ENCODE measurements at places on chromosomes 1 and 21. TPM values are rescaled to one million over a fixed set of nuclear protein-coding genes. Genes with fewer than 3 reads are reported as not detected.

DNA sequence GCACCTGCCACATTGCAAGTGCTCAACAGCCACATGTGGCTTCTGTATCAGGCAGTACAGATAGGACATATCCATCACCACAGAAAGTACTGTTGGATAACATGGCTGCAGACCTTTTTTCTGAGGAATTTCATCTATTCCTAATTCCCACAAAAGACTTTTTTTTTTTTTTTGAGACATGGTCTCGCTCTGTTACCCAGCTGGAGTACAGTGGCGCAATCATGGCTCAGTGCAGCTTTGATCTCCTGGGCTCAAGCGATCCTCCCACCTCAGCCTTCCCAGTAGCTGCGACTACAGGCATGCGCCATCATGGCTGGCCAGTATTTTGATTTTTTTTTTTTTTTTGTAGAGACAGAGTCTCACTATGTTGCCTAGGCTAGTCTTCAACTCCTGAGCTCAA is 33.3 kb downstream of the YARS1 start:
- no peak for DNase-seq

- no peak for DNase-seq
Observed at GRCh38 chr1:228267962-228268880, 60.4 kb downstream of the OBSCN start.

DNA sequence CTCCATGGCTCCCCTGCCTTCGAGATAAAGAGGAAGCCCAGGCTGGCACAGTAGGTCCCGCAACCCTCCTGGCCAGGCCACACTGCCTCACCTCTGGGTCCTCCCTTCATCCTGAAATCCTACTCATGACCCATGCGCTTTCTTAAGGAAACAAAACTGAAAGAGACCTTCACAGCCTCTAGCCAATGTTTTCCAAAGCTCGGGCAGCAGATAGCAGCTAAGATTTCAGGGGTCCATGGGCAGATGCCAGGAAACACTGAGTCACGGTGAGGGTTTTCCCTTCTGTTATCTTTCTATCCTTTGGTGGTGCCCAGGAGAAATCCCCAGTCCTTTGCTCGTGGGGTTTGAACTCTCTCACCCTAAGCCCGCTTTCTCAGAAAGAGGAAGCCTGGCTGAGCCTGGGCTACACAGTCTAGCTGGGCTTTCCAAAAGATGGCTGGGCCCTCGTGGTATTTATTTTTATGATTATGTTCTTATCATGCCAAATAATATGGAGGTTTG is 26.6 kb downstream of the TTC39A start:
- peak; percentile 43 for DNase-seq

DNA sequence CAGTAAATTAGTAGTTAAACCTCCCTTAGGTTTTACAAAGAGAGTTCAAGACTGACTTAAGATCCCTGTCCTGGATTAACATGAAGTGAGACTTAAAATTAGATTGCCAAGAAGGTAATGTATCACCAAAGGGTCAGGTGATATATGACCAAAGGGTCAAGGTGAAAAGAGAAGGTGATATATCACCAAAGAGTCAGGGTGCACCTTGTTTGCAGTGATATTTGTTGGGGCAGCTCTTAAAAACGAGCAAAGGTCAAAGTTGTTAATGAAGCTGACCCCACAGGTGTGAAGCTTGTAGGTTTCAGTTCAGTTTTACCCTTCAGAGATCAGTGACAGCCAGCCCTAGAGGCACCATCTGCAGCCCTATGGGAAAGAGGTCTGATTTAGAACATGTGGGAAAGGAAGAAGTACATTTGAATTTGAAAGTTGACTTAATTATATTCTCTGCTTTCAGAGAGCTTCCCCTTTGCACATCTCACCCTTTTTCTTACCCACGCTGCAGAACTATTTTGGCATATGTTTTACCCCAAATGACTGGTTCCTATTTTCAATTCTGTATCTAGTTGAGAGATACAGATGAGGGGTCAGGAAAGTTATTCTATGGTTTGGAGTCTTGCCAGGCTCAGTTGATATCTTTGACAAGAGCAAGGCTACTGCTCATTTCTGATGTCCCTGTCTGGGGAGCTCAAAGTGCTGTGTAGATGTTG is 170.8 kb downstream of the S1PR1 start:
- no peak for DNase-seq

DNA sequence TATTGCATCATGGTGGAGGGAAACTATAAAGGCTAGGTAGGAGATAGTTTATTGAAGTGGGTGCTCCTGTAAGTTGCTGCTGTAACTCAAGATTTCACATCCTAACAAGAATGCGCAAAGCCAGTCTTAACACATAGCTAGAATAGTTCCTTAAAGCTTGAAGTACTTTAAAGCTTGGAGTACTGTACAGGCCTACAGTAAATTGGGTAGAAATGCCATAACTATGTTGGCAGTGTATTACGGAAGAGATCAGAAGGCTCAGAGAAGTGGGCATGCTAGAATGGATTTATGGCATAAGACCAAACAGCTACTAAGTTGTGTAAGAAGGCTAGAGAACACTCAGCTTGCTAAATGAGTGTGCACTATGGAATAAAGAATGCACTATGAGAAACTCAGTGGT is 44.5 kb downstream of the DMRTA2 start:
- DNase-seq, result no peak

GRCh38 chr1:61170328-61171238 is 88.2 kb downstream of the NFIA start:
- DNase-seq, result no peak

GRCh38 chr1:7984811-7985210 is 23.3 kb downstream of the PARK7 start:
- DNase-seq, result no peak

DNA sequence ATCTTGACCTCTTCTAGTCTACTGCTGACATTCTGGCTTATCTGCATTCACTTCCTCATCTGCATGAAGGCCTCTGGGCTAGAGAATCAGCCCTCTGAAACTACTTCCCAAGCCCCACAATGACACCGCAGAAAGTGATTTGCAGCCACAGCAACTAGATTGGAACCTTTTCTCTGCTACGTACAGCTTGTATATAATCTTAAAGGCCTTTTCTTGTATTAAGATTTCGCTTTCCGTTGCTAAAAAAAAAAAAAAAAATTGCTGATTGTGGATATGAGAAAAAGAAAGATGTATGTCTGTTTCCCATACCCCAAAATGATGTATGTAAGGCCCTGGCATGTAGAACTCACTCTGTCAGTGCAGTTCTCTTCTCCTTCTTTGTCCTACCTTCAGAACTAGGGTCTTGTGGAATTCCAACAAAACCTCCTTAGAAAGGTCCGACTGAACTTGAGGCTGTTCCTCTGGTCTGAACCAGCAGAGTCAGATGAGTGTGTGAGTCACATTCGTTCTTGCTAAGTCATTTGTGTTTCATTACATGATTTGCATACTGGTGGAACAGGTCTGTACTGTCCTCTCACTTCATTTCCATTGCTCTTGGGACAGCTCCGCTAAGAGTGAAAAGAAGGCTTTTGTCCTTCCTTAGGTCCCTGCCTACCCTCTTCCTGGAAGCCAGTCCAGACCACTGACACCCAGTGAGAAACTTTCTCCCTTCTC is 62.7 kb downstream of the PLPP3 start:
- DNase-seq, result peak; percentile 69

DNA sequence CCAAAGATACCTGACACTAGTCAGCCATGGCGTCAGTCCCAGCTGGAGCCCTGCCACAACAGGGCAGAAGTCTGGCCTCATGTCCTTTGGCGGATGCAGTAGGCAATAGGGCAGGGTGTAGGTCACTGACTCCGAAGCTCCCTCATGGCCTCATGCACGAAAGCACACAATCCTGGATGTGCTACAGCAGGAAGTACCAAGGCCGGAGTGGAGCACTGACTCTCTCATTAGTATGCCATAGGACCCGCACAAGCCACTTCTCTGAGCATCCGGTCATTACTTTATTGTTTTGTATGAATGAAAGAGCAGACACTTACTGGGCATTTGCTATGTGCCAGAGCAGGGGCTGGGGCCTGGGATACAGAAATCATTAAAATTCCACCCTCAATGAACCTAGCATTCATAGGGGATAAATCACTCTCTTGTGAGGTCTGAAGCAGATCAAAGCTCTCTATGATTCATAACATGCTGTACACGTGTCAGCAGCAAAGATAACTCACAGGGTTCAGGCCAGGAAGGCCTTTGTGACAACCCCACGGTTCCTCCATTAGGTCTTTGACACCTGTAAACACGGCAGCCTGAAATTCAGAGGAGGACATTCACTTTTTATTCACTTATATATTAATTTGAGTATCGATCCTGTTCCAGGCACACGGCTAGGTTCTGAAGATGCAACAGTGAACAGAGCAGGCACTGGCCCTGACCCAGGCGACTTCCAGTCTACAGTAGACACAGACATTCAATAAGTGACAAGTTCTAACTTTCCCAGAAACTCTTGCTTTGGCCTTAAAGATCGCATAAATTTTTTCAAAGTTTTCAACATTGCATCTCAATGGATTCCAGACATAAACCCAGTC is 357.9 kb upstream of the USP24 start:
- DNase-seq, result peak; percentile 82

DNA sequence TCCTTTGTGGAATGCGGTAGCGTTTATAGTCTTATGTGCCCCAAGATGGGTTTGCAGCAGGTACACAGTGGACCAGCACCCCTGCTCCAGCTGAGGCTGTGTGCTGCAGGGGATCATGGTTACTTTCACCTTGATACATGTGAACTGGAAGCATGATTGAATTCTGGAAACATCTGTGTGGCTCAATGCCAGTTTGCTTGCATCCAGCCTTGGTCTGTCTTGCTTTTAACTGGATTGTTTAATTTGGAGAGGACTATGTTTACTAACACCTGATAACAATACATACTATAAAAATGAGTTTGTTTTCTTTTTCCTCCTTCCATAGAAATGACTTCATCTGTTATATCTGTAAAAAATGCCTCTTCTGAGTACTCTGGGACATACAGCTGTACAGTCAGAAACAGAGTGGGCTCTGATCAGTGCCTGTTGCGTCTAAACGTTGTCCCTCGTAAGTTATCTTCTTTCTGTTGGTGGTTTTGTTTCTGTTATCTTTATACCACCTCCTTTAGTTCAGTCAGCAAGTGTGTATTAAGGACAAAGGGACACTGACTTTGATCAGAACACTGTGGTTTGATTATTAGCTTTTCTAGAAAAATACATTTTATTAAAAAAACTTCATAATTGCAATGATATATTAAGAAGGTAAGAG is 47.7 kb downstream of the CXADR start:
- DNase-seq, result no peak

- peak; percentile 79 for DNase-seq
Observed at GRCh38 chr1:183989078-183989577, 48.4 kb downstream of the COLGALT2 start.

DNA sequence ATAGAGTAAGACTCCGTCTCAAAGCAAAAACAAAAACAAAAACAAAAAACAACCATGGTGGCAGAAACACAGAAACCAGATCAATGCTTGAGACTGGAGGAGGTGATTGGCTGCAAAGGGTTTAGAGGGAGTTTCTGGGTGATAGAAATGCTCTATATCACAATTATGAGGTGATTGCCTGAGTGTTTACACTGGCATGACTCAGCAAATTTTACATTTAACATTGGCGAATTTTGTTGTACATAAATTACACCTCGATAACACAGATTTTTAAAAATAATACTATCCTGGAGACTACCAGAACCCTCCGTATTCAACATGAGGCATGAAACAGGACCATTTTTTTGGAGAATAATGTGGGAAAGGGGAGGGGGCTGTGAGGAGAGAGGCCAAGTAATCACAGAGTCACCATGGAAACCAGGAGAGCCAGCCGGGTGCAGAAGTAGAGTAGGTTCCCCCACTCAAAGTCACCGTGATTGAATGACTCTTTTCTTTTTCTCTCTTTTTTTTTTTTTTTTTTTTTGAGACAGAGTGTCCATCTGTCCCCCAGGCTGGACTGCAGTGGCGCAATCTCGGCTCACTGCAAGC is 24.3 kb downstream of the HEYL start:
- DNase-seq, result no peak

GRCh38 chr1:67710417-67710816 is 25.4 kb downstream of the GADD45A start:
- DNase-seq, result peak; percentile 66

GRCh38 chr1:46650491-46650890 is 17.7 kb downstream of the ATPAF1 start:
- DNase-seq, result no peak

GRCh38 chr21:45224189-45224938 is 63.3 kb downstream of the POFUT2 start:
- no peak for DNase-seq

DNA sequence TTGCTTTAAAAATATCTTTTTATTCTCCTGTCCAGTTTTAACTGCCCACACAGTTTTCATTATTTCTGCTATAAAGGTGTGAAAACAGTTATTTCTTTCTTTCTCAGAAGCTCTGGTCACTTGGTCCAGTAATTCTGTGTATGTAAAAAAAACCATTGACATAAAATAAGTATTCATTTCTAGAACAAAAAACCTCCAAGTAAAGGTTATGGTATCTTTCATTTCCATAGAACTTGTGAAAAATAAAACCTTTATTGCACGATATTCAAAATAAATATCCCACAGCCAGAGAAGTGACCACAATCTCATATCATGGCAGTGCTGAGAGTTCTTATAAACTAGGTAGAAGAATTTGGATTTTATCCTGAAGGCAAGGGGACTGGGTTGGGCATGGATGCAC is 96.9 kb upstream of the TNFSF4 start:
- no peak for DNase-seq

DNA sequence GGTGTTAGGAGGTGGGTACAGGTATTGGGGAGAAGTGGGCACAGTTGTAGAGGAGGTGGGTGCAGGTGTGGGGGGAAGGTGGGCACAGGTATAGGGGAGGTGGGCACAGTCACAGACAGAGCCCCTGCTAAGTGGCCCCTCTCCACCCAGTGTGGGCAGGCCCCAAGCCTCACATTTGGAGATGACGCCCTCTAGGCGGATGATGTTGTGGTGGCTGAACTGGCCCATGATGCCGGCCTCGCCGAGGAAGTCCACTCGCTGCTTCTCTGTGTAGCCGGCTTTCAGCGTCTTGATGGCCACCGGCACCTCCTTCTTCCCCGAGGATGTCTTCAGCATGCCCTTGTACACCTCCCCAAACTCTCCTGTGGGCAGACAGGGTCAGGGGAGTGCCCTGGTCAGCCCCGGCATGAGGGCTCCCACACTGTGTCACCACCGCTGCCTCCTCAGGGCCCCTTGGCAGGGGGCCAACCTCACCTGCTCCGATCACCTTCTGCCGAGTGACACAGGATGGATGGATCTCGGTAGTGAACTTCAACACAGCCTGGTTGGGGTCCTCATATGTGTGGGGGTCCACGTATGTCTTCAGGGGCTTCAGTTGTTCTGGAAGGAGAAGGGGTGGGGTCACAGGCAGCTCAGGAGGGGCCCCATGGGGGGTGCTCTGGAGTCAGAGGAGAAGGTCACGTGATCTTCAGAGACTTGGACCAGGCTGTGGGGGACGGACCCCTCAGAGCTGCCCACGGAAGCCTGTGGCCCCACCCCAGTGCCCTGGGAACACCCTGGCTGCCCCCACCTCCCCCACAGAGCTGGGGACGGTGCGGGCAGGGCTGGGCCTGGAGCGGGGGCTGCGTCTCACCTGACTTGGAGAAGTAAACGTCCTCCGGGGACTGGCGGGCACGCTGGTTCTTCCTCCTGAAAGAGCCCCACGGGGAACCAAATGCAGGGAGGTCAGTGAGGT is 22.6 kb downstream of the EPHA2 start:
- no peak for DNase-seq

Gene MROH7
- total RNA-seq, result not detected

Gene CATSPERE
- 0.29 TPM for total RNA-seq

Gene AGBL4
- not detected for total RNA-seq

Gene SELL
- 0.36 TPM for total RNA-seq

All from RPMI7951 (cell line).